ENCODE measurements at places on chromosomes 1 and 21.

GRCh38 chr1:231751415-231751814, 124.8 kb downstream of the DISC1 start:
- DNase-seq = no peak

DNA sequence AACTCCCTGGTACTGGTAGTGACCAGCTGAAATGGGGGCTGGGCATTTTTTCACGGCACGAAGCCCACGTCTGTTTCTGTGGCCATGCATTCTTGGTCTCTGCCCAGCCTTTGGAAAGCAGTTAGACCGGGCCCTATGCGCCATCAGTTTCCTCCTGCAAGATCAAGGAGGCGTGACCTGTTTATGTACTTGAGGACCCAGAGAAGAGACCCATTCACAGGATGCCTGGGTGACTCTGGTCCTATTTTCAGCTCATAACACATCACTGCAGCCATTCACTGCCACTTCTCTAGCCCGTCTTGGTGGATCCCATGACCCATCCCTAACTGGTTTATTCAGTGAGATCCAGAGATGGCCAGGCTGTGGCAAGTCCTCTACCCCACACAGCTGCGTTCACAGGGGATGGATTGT, 70.4 kb downstream of the SPSB1 start:
- no peak for DNase-seq

- no peak for DNase-seq
These were observed 1461.0 kb downstream of the AMY1C start for GRCh38 chr1:105210747-105211146.

DNA sequence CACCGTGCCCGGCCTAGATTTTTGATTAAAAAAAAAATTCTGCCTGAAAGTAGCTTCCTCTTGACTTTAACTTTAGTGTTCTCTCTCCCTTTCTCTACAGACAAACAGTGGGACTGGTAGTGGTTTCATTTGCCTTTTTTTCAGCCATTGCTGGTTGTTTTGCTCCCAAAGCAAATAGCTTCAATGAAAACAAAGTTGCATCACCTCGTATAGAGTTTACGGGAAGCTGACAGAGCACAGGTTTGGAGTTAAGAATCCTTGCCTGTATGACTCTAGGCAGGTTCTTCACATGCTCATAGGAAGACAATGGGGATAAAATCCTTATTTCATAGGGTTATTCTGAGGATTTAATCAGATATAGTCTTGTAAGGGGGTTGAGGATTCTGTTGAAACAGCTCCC, 21.6 kb downstream of the AADACL4 start:
- DNase-seq = no peak

GRCh38 chr1:217135569-217135915, 412.3 kb upstream of the ESRRG start:
- DNase-seq = no peak

DNA sequence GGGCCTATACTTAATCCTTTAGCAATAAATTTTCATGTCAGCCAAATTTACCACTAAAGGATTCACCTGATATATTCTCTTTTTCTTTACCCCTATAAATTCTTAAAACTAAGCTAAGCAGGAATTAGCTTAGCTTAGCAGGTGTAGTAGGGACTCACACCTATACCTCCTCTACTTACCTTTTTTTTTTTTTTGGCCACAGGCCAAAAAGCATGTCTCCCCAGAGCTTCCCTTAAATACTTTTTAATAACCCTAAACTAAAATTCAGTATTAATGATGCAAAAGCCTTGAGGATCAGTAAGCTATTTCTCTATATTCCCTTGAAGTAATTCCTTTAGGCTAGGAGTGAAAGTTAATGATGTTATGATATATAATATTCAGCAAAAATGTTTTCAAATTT, 23.2 kb downstream of the PEA15 start:
- DNase-seq = no peak

DNA sequence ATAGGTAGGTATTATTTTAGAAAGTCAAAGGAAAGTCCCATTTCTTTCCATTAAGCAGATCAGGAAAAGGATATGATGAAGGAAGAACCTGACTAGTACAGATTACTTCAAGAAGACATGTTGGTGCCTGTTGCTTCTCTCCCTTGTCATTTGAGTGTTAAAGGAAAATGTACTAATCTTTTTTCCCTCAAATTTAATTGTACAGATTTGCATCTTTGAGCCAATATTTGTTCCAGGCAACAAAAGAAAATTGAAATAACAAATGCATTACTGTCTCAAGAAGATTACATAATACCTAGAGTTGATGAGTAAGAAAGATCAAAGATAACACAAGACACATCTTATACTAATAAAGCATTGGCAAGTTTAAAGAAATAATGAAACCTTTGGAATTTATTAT, 566.9 kb upstream of the ZP4 start:
- no peak for DNase-seq

- DNase-seq = no peak
These were observed 39.3 kb upstream of the TENT5C start for GRCh38 chr1:117566556-117566955.

- peak; percentile 38 for DNase-seq
These were observed 6.5 kb upstream of the SDHB start for GRCh38 chr1:17060306-17060749.

DNA sequence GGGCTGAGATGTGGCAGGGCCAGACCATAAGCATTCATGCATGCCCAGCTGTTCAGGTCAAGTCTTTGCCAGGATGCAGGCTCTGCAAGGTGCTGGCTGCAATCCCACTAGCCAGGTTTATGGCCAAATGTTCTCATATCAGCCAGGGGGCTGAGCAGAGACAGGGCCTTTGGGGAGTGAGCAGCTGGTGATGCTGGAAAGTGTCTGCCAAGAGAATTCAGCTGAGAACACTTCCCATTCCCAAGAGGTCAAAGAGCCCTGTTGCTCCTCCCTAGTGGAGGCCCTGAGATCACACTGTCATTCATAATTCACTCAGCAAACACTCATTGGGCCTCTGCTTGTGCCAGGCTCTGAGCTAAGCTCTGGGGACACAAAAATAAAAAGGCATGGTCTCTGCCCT, 150.3 kb downstream of the DMRTA2 start:
- DNase-seq = no peak

- DNase-seq = no peak
These were observed 100.8 kb downstream of the TOMM20 start for GRCh38 chr1:235027862-235028250.

- DNase-seq = no peak
These were observed 16.3 kb downstream of the PAX7 start for GRCh38 chr1:18646786-18647410.

DNA sequence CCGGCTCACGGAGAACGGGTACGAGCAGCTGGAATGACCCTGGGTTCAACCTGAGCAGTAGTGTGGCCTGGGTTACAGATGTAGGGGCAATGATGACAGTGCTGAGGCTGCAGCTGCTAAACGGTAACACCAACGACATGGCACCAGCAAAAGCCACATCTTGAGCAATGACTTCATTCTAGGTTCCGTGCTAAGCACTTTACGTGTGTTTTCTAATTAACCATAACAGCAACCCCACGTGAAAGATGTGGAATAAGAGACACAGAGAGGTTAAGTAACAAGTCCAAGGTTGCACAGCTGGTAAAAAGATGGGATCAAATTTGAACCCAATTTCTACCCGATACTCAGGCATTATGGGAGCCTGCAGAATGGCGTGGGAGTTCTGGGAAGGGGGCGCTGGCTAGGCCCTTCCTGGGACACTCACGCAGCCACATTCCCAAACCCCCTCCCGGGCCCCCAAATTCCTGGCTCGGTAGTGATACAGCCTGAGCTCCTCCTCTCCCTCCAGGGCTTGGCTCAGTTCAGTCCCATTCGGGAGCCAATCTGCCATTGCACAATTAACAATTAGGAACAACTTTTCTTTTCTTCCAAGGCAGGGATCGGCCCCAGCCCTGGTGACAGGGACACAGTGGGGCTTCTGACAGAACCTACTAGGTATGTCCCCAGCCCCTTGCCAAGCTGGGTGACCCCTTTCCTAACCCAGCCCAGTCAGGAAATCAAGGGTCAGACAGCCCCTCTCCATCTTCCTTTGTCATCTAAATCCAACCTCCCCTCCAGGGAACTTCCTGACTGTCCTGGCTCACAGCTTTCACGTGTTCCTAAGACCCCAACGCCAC, 23.8 kb upstream of the ECE1 start:
- DNase-seq = no peak

- DNase-seq = peak; percentile 78
These were observed 37.5 kb upstream of the PRDM2 start for GRCh38 chr1:13662493-13662892.

GRCh38 chr21:29025328-29025713, 853 bp downstream of the USP16 start:
- DNase-seq = peak; percentile 10

DNA sequence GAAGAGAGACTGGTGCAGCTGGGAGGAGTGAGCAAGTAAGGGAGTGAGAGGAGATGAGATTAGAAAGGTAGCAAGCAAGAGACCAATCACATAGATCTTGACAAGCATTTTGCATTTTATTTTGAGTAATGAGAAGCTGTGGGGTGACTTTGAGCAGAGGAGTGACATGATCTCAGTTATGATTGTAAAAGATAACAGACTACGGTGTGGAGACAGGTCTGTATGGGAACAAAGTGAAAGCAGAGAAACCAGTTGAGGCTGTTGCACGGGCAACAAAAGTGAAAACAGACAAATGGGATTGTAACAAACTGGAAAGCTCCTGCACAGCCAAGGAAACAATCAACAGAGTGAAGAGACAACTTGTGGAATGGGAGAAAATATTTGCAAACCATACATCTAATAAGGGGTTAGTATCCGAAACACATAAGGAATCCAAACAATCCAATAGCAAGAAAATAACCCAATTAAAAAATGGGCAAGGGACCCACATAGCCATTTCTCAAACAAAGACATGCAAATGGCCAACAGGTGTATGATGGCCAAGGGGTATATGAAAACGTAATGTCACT, 68.4 kb downstream of the SNRPE start:
- DNase-seq = no peak

DNA sequence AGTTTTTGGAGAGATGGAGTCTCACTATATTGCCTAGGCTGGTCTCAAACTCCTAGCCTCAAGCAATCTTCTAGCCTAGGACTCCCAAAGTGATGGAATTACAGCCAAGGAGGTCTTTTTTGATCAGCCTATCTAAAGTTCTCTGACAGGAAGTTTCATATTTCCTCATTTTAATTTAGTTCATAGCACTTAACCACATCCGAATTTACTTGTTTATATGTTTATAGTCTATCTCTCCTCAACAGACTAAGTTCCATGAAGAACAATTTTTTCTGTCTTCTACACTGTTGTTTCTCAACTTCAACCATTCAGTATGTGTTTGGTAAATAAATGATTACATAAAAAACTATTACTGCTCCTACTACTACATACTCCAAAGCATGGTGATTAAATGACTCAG, 47.9 kb downstream of the GON4L start:
- DNase-seq = peak; percentile 17

DNA sequence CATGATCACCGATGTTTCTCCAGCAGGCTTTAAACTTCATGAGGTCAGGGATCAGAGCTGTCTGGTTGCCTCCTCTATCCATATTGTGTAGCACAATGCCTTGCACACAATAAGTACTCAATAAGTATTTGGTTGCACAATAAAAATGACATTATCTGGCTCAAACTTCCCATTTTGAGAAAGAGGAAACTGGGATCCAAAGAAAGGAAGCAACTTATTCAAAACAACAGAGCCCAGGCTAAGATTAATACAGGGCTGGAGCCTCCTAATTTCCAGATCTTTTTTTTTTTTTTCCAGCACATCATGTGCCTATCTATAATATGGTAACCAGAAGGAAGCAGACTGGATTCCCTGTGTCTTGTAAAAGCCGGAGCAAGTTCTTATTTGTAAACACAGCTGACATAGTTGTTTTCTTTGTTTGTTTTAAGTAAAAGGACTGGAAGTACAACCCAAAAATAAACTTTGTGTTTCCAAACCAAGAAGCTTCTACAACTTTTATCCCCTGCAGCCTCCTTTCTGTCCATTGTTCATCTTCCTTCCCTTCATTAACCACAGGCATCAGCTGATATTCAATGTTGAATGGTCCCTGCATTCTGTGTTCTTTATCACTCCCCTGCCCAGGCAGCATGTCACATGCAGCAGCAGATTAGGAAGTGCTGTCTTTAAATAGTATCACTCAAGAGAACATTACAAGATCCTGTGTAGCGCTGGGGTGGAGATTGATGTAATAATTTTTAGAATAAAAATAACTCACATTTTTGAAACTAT, 71.2 kb upstream of the HOOK1 start:
- DNase-seq = peak; percentile 92

DNA sequence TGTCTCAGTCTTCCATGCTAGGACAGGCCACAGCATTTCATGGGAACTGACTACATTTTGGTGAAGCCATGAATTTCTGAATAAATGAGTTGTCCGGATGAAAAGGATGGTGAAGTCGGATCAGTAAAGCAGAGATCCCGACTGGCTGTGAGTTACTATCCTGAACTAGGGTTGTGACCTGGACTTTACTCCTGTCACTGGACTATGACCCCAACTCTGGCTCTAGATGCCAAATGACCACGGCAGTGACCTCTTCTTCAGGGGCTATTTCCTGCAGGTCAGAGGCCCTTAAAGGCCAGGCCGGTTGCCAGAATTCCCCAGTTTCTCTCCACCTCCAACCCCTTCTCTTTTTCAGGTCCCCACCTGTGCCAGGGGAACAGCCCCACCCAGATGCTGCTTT, 1.7 kb upstream of the NECTIN4 start:
- no peak for DNase-seq

GRCh38 chr1:157384258-157384657, 168.1 kb downstream of the FCRL5 start:
- DNase-seq = no peak

DNA sequence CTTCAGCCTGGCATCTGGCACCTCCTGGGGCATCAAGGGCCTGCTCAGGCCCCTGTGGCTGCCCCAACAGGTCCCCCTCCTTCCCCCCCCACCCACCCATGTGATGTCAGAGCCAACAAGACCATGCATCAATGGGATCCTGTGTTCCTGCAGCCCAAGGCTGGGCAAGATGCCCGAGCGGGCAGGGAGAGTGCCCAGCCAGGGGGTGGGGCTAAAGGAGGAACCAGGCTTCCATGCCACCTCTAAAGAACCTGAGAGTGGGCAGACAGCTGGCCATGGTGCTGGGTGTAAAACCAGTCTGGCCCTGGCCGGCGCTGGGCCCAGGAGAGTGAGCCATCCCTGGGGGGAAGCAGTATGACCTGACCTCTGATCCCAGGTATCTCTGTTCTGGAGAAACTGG, 7.6 kb downstream of the COL16A1 start:
- DNase-seq = no peak

DNA sequence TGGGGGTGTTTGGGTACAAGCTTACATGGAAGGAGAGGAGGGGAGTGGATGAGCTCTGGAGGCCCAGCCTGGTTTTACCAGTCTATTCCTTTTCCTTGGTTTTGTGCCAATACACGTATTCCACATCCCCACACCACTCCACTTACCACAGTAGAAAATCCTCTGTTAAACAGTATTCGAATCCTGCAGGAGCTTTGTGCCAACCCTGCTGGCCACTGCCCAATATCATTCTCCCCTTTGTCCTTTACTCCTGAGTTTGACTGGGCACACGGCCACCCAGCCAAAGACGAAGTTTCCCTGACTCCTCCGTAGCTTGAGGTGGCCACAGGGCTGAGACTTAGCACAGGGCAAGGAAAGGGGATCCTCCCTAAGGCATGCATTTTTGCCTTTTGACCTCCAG, 61.6 kb downstream of the TMCO4 start:
- DNase-seq = no peak
